ENCODE measurements at places on chromosomes 5 and 9. TPM values are rescaled to one million over a fixed set of nuclear protein-coding genes. Genes with fewer than 3 reads are reported as not detected.

The ZNF658 gene
- 1.8 TPM for total RNA-seq

The ICE1 gene
- 17.3 TPM for total RNA-seq

The C9orf50 gene
- total RNA-seq: not detected

The SPAAR gene
- not detected for total RNA-seq
